Retina (tissue), 1 donor: ENCODE measurements at places on chromosomes 5 and 9.
A peak's percentile ranks its signal among the peaks of the same experiment; 100 is the strongest.

- no peak for DNase-seq
Measured at GRCh38 chr9:127295005-127295404, 30.4 kb downstream of the GARNL3 start.

DNA sequence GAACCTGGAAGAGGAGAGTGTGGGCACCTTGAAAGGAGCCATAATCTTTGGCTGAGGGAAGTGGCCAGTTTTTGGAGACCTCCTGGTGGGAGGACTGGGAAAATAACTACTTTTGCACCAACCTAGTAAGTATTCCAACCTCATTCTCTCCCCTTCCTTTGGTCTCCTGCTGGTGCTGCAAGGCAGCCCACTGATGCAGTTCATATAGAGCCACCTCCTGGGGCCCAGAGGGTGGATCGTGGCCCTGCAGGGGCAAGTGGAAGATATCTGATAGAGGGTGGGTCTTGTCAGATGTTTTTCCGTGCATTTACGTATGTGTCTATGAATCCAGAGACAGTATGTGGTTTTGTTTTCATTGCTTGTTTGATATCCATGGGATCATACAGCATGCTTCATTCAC is 172.8 kb upstream of the PITX1 start:
- DNase-seq: no peak

DNA sequence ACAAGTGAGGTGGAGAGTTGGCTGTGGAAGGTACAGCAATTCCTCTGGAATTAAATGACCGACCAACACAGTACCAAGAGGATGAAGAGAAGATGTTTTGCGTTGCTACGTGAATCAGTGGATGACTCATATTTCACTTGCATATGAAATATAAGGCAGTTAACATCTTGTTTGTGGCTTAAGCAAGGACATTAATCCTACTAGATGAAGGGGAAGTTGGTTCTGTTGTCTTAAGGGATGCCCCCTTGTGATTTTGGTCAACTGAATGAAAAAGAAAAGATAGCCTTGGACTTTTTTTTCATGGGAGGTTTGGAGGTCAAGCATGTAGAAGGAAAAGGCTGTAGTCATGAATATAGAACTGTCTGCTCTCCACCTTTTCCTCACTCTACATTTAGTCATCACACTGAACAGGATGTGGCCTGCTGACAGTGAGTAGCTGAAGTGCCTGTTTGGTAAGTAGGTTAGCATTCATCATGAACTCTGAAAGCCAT is 33.9 kb downstream of the VLDLR start:
- no peak for DNase-seq

DNA sequence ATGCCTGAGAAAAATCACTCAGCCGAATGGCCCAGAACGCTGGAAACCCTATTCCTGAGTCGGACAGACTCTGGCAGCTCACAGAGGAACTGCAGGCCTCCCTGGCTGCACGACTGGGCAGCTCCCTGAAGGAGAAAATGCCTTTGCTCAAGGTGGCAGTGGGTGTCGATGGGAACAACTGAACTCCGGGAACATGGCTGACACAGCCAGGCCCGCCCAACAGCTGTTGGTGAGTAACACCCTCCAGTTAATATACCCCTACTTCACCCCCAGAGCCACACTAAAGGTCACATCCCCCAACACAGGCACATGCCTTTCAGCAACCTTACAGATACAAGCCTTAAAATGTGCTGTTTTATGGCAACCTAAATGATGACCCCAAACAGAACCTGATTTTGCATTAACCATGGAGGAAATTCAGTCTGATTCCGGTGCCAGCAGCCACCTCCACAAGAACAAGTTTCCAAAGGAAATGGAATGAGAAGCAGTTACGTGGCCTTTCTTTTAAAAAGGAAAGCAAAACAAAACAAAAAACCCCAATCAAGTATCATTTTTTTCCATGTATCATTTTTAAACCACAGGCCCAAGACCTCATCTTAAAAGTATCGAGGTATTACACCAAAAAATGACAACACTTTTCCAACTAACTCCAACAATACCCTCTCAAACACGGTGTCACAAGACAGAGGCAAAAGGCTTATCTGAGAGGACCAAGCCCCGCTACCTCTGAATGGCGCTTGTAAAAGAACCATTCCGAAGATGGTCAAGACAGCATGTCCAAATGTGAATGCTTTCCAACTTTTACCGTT is 3.1 kb downstream of the KLF9 start:
- DNase-seq: peak; percentile 47

GRCh38 chr9:128494108-128494745 is 10.3 kb upstream of the GLE1 start:
- no peak for DNase-seq

DNA sequence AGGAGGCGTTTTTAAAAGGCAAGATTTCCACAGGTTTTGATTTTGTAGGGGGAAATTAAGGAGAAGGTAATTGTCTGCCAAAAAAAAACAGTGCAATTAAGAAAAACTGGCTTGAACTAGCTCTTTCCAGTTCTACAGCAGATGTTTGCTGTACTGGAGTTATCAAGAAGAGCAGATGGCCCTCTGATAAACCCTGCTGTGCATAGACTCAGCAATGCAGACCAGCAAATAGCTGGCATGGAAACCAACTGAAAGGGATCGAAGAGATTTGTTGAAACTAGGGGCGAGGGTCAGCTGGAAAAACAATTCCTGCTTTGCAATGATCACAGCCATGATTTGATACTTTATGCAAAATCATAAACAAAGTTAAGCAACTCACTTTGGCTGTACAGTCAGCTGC is 17.8 kb upstream of the BHMT start:
- peak; percentile 34 for DNase-seq

DNA sequence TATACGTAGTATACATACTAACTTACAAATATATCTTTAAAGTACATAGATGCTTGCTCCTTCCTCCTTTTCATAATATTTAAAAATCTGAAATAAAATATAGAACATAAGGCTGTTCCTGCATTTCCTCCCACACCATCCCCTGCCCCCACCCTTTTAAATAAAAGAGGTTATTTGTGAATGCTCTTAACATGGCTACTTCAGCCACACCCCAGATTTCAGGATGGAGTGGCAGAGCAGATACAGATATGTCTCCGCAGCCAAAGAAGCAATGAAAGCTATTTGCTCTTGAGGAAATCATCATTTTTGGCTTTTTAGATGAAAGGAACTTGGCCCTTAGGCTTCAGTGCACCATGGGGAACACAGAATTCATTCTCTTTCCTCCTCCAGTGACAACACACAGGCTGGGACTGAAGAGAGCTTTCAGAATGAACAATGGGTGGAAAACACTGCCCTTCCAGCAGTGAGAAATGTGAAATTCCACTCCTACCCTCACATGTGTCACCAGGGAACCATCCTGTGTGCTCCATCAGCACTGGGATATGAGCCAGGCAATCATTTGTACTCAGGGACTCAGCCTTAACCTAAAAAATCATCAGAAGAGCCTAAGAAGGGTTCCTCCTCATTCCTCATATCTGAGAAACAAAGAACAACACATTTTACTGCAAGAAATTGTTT is 134.3 kb downstream of the PPP2R2B start:
- peak; percentile 31 for DNase-seq

DNA sequence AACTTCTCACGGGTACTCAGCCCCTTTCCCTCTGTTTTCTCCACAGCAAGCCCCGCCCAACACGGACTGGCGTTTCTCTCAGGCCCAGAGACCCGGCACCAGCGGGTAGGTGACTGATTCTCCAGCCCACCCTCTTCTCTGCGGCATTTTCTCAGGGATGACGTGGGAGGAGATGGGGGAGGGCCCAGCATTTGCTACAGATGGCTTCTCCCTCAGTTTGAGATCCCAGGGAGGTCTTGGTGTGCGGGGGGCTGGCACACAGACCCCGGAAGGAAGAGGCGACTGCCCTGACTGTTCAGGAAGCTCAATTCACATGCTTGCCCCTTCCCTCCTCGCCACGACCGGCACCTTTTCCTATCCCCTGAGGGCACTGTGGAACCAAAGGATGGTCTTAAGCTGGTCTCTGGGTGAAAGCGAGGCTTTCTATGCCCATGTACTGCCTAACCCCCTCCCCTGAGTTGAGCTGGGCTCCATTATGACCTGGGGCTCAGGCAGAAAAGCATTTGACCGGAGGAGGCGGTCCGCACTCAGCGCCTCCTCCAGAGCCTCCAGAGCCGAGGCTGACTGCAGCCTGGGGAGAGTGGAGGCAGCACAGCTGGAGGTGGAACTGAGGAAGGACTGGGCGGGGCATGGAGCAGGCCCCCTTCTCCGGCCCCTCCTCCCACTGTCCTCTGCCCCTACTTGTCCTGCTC is 6.0 kb downstream of the PCDHGC5 start:
- peak; percentile 77 for DNase-seq

GRCh38 chr9:82538634-82539033 is 524.3 kb downstream of the RASEF start:
- DNase-seq: no peak

GRCh38 chr5:55645304-55645703 is 66.8 kb downstream of the SLC38A9 start:
- DNase-seq: no peak

- DNase-seq: no peak
Measured at GRCh38 chr5:59568161-59568560, 325.4 kb downstream of the PDE4D start.

- DNase-seq: peak; percentile 79
Measured at GRCh38 chr5:172769616-172770373, 1.2 kb downstream of the DUSP1 start.

DNA sequence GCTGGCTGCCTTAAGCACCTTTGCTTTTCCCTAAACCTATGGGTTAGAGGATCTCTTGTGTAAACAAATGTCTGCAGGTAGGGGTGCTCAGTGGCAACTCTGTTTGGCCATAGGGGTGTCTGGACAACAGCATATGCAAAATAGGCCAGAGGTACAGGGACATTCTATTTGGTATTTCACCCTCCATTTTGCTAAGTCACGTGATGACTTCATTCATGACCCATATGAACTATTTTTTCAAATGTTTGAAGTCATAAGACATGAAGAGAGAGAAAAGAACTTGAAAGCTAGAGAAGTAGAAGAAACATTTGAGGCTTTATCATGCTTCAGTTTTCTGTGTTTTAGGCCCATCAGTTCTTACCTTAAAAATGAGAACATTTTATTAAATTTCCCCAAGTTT is 370.2 kb downstream of the GADD45G start:
- no peak for DNase-seq

DNA sequence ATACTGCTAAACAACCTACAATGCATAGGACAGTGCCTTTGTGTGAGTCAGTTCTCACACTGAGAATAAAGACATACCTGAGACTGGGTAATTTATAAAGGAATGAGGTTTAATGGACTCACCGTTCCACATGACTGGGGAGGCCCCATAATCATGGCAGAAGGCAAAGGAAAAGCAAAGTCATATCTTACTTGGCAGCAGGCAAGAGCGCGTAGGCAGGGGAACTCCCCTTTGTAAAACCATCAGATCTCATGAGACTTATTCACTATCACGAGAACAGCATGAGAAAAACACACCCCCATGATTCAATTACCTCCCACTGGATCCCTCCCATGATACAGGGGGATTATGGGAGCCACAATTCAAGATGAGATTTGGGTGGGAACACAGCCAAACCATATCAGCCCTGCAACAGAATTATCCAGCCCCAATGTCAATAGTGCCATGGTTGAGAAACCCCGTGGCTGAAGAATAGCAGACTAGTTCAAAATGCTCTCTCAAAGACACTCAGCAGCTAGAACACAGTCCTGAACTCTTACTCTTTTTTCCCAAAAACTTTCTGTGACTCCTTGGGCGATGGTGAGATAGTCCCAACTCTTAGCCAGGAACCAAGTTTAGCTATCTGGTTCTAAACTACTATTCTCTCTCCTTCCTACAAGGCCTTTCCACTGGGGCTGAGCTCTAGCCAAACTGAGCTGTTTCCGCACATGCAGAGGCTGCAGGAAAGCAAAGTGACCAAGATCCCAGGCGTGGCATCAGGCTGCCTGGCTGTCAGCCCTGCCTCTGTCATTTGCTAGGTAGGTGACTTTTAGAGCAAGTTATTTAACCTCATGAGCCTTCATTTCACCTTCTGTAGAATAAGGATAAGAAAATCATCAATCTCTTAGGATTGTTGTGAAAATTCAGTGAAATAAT is 21.7 kb downstream of the FAT2 start:
- DNase-seq: no peak

DNA sequence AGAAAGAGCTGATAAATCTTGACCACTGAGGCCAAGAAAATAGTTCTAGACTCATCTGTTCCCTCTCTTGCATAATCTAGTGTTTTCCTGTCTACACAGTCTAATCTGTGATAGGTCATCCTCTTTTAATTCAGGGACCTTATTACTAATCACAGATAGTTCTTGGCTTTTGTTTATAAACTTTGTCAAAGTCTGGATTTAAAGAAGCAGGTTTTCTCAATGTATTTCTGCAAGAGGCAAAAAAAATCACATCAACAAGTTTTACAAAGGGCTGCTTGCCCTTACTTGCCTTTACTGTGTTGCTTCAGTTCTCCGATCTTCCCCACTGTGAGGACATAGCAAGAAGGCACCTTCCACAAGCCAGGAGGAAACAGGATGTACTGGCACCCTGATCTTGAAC is 43.9 kb upstream of the MTAP start:
- DNase-seq: no peak

GRCh38 chr5:170520372-170520771 is 16.6 kb downstream of the KCNIP1 start:
- DNase-seq: no peak

DNA sequence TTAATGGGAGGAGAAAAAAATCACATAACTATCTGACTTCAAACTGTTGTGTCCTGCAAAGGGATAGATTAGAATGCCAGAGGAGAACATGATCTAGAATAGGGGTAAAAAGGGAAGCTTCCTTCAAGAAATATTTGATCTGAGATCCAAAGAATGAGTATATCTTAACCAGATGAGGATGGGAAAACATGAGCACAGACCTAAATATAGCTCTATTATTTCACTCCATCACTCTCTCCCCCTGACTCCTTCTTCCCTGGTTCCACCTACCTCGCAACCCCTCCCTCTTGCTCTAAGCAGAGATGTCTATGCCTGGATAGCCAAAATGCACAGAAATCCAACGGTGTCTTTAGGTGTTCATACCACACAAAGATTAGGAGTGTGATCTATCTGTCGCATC is 36.4 kb downstream of the NR4A3 start:
- DNase-seq: no peak
